ENCODE measurements at places on chromosomes 7 and 10. TPM values are rescaled to one million over a fixed set of nuclear protein-coding genes. Genes with fewer than 3 reads are reported as not detected.
A peak's percentile ranks its signal among the peaks of the same experiment; 100 is the strongest.

GRCh38 chr7:50422858-50423257 is 27.3 kb downstream of the FIGNL1 start:
- H3K4me3 ChIP-seq = no peak overlapping the region
- H3K27ac ChIP-seq = no peak overlapping the region
- no peak for DNase-seq
- H3K27me3 ChIP-seq = no peaks in the 10 kb centered on the region
- H3K4me1 ChIP-seq = peaks cover 14% of the 10 kb centered on the region

DNA sequence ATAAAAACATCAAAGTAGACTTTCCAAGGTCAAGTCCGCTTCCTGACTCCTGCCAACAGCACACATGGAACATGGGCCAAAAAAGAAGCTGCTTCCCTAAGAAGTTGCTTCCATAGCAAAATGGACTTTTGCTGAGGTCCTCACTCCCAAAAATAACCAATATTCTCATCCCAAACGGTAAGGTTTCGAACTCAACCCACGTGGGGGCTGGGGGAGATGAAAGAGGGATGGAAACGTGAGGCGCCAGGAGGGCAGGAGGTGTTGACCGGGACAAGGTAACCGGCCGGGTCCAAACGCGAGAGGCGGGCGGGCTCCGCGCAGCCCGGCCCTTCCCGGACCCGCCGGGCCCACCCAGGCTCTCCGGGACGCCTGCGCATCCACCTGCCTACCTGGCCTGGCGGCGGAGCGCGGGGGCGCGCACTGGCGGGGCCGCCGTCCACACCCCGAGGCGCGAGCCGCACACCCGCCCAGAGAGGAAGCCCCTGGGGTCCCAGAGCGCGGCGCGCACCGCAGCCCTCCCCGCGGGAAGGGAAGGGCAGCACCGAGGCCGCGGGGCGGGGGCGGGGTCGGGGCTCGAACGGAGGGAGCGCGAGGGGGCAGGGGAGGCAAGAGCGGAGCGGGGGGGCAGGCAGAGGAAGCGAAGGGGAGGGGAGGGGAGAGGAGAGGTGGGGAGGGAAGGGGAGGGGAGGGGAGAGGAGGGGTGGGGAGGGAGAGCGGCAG is 742 bp downstream of the LMBR1 start:
- no peaks in the 10 kb centered on the region for H3K27me3 ChIP-seq
- DNase-seq = peak; percentile 63
- peaks cover 40% of the 10 kb centered on the region for H3K4me1 ChIP-seq
- H3K4me3 ChIP-seq = peak overlapping the region; percentile 87
- H3K36me3 ChIP-seq = peaks cover 2% of the 10 kb centered on the region

The FAM241B gene
- total RNA-seq = 1.8 TPM

The CFAP70 gene
- total RNA-seq = 1.7 TPM

The BTBD16 gene
- not detected for total RNA-seq

- no peaks in the 10 kb centered on the region for H3K27me3 ChIP-seq
- DNase-seq = no peak
- H3K4me3 ChIP-seq = no peak overlapping the region
- no peak overlapping the region for H3K27ac ChIP-seq
- H3K4me1 ChIP-seq = peaks cover 10% of the 10 kb centered on the region
Observed at GRCh38 chr7:121547544-121548092, 151.5 kb upstream of the FAM3C start.

The MUC12 gene
- not detected for total RNA-seq

The IKZF5 gene
- total RNA-seq = 17.0 TPM

DNA sequence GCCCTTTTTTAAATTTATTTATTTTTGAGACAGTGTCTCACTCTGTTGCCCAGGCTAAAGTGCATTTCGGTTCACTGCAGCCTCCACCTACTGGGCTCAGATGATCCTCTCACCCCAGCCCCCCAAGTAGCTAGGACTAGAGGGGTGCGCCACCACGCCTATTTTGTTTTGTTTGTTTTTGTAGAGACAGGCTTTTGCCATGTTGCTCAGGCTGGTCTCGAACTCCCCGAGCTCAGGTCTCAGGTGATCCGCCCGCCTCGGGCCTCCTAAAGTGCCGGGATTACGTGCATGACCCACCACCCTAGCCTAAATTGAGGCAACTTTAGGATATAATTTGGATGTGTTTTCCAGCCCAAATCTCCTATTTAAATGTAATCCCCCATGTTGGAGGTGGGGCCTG is 805 bp downstream of the ZNF736 start:
- no peaks in the 10 kb centered on the region for H3K27me3 ChIP-seq
- H3K27ac ChIP-seq = peak overlapping the region; percentile 99
- H3K4me3 ChIP-seq = peak overlapping the region; percentile 100
- DNase-seq = no peak

The AKR1C4 gene
- total RNA-seq = not detected

The PTF1A gene
- not detected for total RNA-seq

The PON1 gene
- total RNA-seq = not detected

DNA sequence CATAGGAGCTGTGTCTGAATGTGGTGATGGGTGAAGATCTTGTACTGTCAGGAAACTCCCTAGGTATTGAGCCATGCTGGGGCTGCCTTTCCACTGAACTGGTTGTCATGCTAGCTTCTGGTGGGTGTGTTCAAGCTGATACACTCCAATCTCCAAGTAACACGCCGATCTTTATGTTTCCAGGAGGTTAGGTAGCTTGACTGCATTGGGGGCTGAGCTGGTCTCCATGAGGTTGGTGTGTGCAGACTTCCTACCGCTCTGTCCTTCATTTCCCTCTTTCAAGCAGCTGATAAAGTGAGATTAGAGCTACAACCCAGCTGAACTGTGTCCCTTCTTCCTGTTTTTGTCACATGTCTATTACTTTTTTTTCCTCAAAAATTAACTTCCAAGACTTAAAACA is 265.5 kb downstream of the ANKRD30A start:
- H3K27me3 ChIP-seq = no peaks in the 10 kb centered on the region
- H3K4me1 ChIP-seq = no peaks in the 10 kb centered on the region
- H3K36me3 ChIP-seq = no peaks in the 10 kb centered on the region
- H3K27ac ChIP-seq = no peak overlapping the region

DNA sequence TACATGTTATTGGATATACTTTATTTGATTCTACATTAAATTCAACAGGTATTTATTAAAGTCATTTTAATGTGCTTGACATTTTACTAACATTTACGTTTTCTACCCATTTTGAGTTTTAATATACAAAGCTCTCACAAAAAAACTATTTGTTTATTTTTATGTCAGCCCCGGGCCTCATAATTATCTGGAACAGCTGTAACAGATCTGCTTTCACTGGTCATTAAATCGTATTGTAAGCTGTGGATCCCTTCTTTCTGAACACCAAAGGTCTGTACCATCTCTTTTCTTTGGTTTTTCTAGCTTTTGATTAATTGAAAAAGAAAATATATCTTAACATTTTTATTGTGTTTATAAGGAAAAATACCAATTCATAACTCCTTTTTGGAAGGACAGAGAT is 73.5 kb downstream of the SEMA3E start:
- no peaks in the 10 kb centered on the region for H3K36me3 ChIP-seq
- H3K27ac ChIP-seq = no peak overlapping the region
- H3K27me3 ChIP-seq = no peaks in the 10 kb centered on the region
- DNase-seq = no peak
- H3K4me3 ChIP-seq = no peak overlapping the region

DNA sequence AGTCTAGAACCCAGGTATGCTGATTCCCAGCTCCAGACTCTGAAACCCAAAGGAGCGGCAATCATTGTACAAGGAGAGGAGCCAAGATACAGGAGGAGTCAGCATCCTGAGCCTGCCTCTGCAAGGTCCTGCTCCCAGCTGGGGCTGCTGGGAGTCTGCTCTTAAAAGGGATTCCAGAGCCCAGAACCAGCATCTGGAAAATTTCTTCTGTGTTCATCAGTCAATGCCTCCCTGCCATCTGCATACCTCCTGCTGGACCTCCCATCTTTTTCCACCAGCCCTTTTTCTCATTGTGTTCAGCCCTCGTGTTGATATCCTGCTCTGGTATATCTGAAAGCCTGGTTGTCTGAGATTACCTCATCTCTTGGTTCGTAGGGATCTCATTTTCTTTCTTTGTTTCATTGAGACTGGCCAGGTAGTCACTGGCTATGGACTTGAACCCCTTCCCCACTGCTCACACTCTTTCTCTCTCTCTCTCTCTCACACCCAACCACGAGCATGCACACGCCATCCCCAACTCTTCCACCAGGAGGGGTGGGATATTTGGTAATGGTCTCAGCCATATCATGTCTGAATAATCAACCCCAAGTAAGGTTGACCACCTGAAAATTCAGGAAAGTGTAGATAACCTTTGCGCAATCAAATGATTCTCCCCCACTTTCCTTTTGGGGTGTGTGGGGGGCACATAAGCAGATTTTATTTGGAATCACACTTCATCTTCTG is 608.8 kb downstream of the LRMDA start:
- H3K27me3 ChIP-seq = no peaks in the 10 kb centered on the region
- DNase-seq = no peak
- no peaks in the 10 kb centered on the region for H3K36me3 ChIP-seq

The SLC16A12 gene
- not detected for total RNA-seq

GRCh38 chr7:66183700-66184099 is 21.4 kb upstream of the TPST1 start:
- no peak overlapping the region for H3K27ac ChIP-seq
- no peaks in the 10 kb centered on the region for H3K4me1 ChIP-seq
- no peak for DNase-seq
- no peaks in the 10 kb centered on the region for H3K27me3 ChIP-seq

The ZNF775 gene
- total RNA-seq = 8.8 TPM

DNA sequence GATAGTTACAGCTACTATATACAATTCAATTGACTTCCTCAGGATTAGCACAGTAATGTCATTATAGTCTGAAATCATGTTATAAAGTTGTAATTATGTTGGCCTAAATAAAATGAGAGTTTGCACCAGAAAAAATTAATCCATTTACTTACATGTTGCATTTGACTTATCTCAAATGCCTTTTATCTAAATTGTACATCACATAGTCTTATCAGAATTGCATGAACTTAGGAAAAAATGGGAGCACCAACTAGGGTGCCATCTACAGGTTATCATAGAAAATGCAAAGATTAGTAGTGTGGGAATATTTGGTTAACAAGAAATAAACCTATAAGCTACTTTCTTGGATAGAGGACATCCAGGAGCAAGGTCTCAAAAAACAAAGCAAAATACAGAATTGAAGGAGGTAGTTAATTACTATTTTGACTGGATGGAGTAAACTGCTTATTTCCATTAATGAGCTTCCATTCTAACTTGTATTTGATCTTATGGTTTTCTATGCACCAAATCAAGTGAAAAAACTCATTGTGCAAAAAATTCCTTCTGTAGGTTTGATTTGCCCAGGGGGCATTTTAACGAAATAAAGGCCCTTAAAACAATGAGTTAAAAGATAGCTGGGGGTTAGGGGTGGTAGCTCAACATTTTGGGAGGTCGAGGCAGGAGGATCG is 60.0 kb upstream of the ORC5 start:
- peaks cover 15% of the 10 kb centered on the region for H3K27me3 ChIP-seq
- H3K4me1 ChIP-seq = no peaks in the 10 kb centered on the region
- H3K27ac ChIP-seq = no peak overlapping the region
- no peak for DNase-seq
- H3K4me3 ChIP-seq = no peak overlapping the region

The OPALIN gene
- total RNA-seq = not detected

DNA sequence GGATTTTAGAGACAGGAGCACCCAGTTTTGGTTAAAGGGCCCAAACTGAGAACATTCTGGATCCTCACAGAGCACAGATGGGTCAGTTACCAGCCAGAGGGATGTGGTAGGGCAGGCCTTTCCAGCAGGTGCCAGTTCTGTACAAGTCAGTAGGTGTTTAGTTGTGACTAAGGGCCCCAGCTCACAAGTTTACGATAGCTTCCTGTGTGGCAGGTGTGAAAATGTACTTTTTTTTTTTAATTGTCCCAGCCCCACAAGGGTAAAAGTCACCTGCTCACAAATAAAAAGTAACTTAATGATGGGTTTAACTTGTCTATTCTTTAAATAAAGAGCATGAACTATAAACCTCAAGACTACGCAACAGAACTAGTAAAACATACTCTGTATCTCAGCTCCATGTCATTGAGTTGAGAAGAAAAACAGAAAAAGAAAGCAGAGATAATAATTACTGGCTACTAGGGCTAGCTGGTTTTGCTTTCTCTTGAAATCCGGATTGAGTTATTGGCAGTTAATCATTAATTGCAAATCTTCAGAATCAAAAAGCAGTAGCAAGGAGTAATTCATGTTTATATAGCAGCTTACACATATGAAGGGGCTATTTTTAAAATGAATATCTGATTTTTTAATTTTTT is 15.4 kb downstream of the NFE2L3 start:
- H3K4me3 ChIP-seq = no peak overlapping the region
- H3K4me1 ChIP-seq = peaks cover 12% of the 10 kb centered on the region
- no peak for DNase-seq
- H3K36me3 ChIP-seq = peaks cover 12% of the 10 kb centered on the region

DNA sequence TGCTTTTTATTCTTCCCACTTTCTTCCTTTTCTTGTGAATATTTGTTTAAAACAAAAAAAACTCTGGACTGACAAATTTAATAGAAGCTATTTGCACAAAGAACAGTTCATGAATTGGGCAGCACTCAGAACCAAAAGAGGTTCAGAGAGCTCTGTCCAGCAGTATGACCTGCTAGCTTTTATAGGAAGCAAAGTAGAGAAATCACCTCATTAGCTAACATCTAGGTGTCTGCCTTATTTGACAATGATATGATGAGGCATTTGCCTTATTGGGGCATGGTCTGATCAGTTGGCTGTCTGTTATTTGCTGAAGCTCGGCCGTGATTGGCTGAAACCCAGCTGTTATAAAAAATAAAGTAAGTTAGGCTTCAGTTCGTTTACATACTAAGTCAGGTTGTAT is 819 bp upstream of the TRIM4 start:
- peaks cover 39% of the 10 kb centered on the region for H3K36me3 ChIP-seq
- peaks cover 3% of the 10 kb centered on the region for H3K27me3 ChIP-seq
- peaks cover 43% of the 10 kb centered on the region for H3K4me1 ChIP-seq
- peak overlapping the region; percentile 94 for H3K4me3 ChIP-seq
- DNase-seq = no peak
- peak overlapping the region; percentile 93 for H3K27ac ChIP-seq

- H3K36me3 ChIP-seq = peaks cover 29% of the 10 kb centered on the region
- no peaks in the 10 kb centered on the region for H3K27me3 ChIP-seq
- H3K4me1 ChIP-seq = peaks cover 54% of the 10 kb centered on the region
- H3K4me3 ChIP-seq = peak overlapping the region; percentile 95
Observed at GRCh38 chr10:110919971-110920881, 822 bp downstream of the SHOC2 start.

DNA sequence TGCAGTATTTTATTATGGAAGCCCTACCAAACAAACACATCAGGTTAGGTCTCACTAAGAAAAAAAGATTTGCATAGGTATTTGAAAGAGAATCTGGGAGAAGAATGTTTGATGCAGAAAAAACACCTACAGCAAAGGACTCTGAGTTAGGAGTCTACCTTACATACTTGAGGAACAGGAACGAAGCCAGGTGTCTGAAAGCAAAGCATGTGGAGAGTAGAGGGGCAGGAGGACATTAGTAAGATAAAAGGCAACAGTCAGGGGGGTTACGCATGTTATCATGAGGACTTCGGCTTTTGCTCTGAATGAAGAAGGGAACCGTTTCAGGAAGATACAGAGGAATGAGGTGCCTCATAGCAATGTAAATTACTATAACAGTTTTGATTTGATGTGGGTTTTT is 87.9 kb upstream of the PTER start:
- H3K36me3 ChIP-seq = no peaks in the 10 kb centered on the region
- no peaks in the 10 kb centered on the region for H3K27me3 ChIP-seq
- no peak overlapping the region for H3K27ac ChIP-seq

GRCh38 chr7:102004229-102004628 is 186.8 kb downstream of the CUX1 start:
- no peak for DNase-seq
- H3K27me3 ChIP-seq = no peaks in the 10 kb centered on the region
- H3K4me3 ChIP-seq = no peak overlapping the region

- H3K27ac ChIP-seq = no peak overlapping the region
- DNase-seq = no peak
- H3K27me3 ChIP-seq = no peaks in the 10 kb centered on the region
- no peaks in the 10 kb centered on the region for H3K36me3 ChIP-seq
- H3K4me1 ChIP-seq = no peaks in the 10 kb centered on the region
Observed at GRCh38 chr10:10642751-10643150, 374.9 kb upstream of the CELF2 start.

Measured in activated B cell treated with CpG ODN at 0.5 μM for 24 hours (primary cell).